M059J (cell line): ENCODE measurements at places on chromosomes 4 and X. TPM values are rescaled to one million over a fixed set of nuclear protein-coding genes. Genes with fewer than 3 reads are reported as not detected.

Gene DGAT2L6
- total RNA-seq = not detected in 2 replicates

Gene ETDA
- not detected in 2 replicates for total RNA-seq

Gene PIGA
- total RNA-seq = 11.3 and 14.7 TPM in 2 replicates

Gene IDH3G
- total RNA-seq = 131 and 165 TPM in 2 replicates

Gene HS3ST1
- total RNA-seq = not detected in 2 replicates

Gene CCNQ
- total RNA-seq = 45.8 and 52.7 TPM in 2 replicates

Gene KIF4A
- 42.8 and 89.1 TPM in 2 replicates for total RNA-seq

Gene F9
- not detected in 2 replicates for total RNA-seq

Gene SSX4
- not detected in 2 replicates for total RNA-seq
